ENCODE measurements at places on chromosomes 3 and 15. TPM values are rescaled to one million over a fixed set of nuclear protein-coding genes. Genes with fewer than 3 reads are reported as not detected.

DNA sequence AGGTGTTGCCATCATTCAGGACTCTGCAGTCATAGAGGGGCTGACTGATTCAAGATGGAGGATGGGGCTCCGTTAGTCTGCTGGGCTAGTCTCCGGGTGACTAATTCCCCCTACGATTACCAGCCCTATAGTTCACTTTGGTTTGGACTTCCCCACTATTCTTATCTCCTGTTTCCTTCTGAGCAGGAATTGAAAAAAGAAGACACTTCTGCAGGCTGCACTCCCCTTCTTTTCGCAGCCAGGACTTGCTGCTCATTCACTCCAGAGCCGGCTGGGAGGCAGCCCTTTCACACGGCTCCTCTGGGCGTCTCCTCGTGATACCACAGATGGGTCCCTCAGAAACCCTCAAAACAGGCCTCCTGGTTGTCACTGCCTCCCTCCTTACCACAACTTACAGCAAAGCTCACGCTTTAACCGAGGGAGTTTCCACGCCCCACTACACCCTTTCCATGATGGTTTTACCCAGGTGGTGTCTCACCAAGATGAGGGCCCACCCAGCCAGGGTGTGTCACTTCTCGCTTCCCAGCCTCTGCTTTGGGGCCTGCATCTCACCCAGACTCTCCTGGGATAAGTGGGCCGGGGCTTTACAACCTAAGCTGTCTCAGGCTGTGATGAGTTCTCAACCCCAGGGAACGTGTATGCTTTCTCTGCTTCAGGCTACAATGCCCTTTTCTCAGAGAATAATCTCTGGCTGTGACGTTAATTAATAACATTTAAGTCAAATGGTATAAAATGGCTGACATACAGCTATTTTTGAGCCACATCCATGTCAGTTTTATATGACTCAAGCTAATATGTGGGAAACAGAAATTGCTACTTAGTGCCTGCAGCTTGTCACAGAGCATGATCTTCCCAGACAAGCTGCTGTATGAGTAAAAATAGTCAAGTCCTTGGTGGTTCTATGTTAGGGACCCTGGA is 11.9 kb downstream of the CX3CR1 start:
- no peaks in the 10 kb centered on the region for H3K36me3 ChIP-seq
- peaks cover 3% of the 10 kb centered on the region for H3K4me1 ChIP-seq
- no peak overlapping the region for H3K27ac ChIP-seq
- no peaks in the 10 kb centered on the region for H3K27me3 ChIP-seq

DNA sequence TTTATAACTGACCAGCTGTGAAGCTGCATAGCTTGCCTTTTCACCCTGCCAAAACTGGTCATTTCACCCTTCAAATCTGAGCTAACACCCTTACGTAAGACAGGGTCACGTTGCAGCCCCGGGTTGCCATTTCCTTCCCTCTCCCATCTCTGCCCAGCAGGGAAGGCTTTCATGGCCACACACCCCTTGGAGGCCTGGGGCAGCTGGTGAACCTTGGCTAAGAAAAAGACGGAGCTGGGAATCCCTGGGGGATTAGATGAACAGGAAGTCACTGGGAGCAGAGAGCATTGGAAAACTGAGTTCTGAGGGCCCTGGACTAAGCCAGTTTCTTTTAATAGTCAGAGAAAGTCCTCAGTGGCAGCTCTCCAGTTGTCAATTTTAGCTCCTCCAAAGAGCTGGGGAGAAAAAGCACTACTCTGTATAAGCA is 67.8 kb downstream of the TTC23 start:
- no peak for DNase-seq
- no peak overlapping the region for H3K27ac ChIP-seq
- no peak overlapping the region for H3K4me3 ChIP-seq
- H3K36me3 ChIP-seq: no peaks in the 10 kb centered on the region
- peaks cover 4% of the 10 kb centered on the region for H3K4me1 ChIP-seq

- H3K4me3 ChIP-seq: peak overlapping the region; percentile 81
- no peak for DNase-seq
- H3K4me1 ChIP-seq: peaks cover 29% of the 10 kb centered on the region
- peaks cover 14% of the 10 kb centered on the region for H3K36me3 ChIP-seq
- peak overlapping the region; percentile 94 for H3K27ac ChIP-seq
- H3K27me3 ChIP-seq: no peaks in the 10 kb centered on the region
Observed at GRCh38 chr3:129277829-129278271, 820 bp upstream of the HMCES start.

GRCh38 chr3:67077656-67078055 is 79.5 kb downstream of the KBTBD8 start:
- no peaks in the 10 kb centered on the region for H3K27me3 ChIP-seq
- H3K27ac ChIP-seq: no peak overlapping the region

DNA sequence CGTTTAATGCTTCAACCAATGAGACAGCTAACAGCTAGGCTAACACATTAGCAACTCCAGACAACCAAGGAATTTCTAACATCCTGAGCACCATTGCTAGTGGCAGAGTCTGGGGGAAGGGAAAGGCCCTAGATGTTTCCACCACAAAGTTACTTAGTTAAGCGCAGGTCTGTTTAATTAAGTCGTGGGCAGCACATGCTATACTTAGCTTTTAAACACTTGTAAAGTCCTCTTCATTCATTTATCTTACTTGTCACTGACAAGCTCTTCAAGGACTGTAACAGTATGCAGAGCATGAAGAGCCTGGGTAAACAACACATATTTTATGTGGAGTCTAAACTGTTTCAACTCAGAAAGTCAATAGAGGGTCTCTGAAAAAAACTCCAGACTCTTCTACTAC is 221.1 kb upstream of the WNT5A start:
- no peaks in the 10 kb centered on the region for H3K4me1 ChIP-seq
- no peak overlapping the region for H3K27ac ChIP-seq
- no peak overlapping the region for H3K4me3 ChIP-seq
- H3K27me3 ChIP-seq: no peaks in the 10 kb centered on the region

DNA sequence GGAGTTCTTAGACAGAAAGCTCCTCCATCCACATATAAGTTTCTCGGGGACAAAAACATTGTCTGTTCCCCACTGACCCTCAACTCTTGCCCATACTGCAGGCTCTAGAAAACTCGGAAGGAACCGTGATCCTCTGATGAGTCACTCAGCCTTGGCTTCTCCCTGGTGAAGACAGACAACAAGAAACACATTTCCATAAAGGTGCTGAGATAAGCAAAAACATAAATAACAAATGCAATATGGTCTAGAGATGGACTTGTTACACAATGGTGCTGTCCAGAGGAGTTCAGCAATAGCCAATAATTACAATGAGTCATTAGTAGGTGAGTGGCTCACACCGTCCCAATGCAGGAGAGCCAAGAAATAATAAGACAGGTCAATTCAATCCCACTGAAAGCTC is 43.7 kb downstream of the MAGI1 start:
- H3K4me3 ChIP-seq: no peak overlapping the region
- DNase-seq: no peak
- no peaks in the 10 kb centered on the region for H3K36me3 ChIP-seq
- no peak overlapping the region for H3K27ac ChIP-seq

CLSTN2 gene
- 2.8 TPM for total RNA-seq

Measured in upper lobe of left lung (tissue), 6 donors.